IPS-NIHi11 (cell line): ENCODE measurements at places on chromosomes 12 and 14.

DNA sequence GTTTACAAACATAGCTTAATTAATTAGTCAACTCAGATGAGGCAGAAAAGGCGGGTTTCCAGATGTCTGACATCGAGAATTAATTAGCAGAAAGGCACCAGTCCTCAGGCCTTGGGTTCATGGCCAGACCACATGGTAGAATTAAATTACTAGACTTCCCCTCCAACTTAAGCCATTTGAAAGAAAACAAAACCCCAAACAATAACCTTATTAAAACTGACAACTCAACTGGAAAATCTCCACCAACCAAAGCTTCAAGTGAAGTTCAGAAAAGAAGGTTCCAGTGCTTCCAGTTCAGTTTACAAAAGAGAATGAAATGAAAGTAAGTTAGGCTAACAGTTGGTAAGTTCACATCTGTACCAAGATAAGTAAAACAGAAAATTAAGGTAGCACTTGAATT is 349.5 kb downstream of the GRIN2B start:
- no peak for DNase-seq

DNA sequence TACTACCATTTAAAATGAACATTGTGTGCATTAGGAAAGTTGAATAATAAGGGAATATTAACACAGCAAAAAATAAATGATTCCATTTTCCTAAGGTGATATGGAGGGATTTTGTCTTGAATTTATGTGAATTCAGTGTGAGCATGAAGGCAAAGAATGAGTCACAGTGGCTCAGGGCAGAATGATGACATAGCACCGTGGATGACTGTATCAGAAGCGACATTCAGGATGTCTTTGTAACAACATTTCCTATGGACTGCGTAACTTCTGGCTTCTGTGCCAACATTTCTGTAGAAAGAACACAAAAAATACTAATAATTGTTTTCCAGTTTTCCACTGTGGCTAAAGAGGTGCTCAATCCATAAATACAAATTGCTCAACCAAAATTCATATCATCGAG is 54.6 kb downstream of the TTC8 start:
- DNase-seq, result no peak

- DNase-seq, result no peak
These were observed 18.3 kb downstream of the RTL1 start for GRCh38 chr14:100885196-100885595.

GRCh38 chr12:45648070-45648469 is 81.4 kb upstream of the ARID2 start:
- DNase-seq, result no peak

- no peak for DNase-seq
These were observed 134.2 kb downstream of the SYNE2 start for GRCh38 chr14:63986789-63987533.
